ENCODE measurements at places on chromosomes 7 and 10.

DNA sequence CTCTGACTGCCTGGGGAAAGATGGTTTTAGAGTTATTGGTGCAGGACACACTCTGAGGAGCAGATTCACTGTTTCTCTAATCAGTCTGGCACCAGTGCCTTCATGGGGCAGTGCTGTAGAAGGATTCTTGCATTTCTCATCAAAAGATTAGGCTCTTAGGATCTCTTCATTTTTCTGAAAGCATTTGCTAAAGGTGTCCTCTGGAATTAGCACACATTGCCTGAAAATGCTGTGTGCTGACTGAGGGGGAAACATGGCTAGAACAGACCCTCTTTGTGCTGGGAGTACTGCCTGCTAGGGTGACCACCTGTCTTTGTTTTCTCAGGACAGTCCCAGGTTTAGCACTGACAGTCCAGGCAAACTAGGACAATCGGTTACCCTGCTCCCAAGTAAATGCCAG, 301.0 kb downstream of the PTEN start:
- no peak for DNase-seq

GRCh38 chr10:79079490-79080355, 11.0 kb downstream of the ZMIZ1 start:
- no peak for DNase-seq

GRCh38 chr7:83324596-83324995, 161.9 kb upstream of the PCLO start:
- DNase-seq, result no peak

DNA sequence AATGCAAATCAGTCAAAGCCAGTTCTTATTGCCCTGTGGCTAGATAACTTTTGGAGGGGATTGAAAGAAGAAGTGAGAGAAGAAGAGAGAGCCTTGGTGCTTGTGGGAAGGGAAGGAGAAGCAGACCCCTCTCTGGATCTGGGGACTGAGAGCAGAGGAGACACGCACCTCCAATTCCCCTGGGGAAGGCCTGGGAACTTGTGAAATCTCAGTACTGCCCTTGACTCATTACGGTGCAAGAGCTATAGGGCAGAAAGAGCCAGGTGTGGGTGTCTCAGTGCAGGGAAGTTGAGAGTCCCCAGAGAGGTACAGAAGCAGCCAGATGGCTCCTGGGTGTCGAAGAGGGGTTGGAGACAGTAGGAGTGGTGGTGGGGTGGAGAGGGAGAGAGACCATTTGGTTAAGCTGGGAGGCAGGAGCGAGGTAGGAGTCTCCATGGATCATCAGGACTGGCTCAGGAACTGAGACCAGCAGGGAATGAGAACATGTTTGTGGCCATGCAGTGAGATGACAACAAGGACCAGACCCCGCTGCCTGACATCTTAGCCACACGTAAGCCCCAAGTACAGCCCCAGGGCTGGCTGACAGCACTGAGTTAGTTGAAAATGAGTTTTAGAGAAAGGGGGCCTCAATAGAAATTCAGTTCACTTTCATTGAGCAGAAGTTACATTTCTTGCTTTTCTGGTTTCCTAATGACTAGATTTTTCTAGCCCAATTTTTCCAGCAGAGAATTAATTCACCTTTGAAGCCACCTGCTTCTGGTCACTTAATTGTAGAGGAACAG, 238.2 kb downstream of the BUB3 start:
- no peak for DNase-seq

DNA sequence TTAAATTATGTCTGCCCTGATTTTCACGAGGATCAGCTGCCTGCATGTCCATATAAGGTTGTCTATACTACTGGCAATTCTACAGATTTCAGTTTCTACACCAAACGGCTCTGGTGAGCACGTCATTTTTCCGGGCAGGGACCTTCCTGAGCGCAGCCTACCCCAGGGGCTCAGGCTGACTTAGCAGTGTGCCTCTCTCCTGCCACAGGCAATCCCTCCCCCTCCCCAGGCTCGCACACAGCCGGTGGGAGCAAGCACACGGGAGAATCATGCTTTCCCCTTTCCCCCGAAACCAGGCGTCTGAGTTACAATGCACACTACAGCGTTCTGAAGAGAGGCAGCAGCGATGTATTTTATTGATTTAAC, 1.7 kb downstream of the KLF6 start:
- DNase-seq, result peak; percentile 50
